ENCODE measurements at places on chromosomes 4 and X. TPM values are rescaled to one million over a fixed set of nuclear protein-coding genes. Genes with fewer than 3 reads are reported as not detected.

C4orf17 gene
- total RNA-seq = not detected

DNA sequence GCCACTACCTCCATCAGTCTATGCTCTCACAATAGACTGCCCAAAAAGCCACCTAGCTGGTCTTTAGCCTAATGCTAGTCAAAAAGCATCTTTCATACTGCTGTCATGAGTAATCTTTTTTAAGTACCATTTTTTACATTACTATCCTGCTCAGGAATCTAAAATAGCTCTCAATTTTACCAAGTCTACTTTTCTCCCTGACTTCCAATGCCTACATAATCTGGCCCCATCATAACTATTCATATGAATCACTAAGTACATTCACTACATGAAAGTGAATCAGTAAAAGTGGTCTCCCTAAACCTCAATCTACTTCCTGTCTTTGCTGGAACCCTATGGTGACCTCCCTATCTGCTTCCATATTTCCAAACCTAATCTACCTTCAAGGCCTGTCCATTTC, 105.9 kb downstream of the THOC2 start:
- DNase-seq = no peak

- DNase-seq = no peak
Measured at GRCh38 chr4:26731351-26732035, 129.1 kb upstream of the STIM2 start.

DNA sequence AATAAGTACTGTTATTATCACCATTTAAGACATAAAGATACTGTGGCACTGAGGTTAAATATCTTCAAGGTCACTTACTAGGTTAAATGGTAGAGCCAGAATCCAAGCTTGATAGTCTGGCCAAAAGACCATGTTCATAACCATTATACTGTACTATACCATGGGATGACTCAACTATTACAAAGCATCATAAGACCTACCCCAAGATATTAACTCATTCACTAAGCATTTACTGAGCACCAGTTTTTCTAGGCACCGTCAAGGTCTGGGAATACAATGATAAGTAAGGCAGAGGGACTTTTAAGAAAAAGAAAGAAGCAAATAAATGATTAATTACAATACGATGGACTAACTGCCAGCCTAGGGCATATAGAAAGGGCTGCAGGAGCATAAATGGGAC, 95.5 kb upstream of the KCTD8 start:
- DNase-seq = no peak

GRCh38 chr4:140046016-140046415, 108.0 kb downstream of the MAML3 start:
- no peak for DNase-seq

GRCh38 chr4:150012851-150013360, 65.3 kb upstream of the DCLK2 start:
- DNase-seq = no peak

ANKRD50 gene
- 11.7 TPM for total RNA-seq

DNA sequence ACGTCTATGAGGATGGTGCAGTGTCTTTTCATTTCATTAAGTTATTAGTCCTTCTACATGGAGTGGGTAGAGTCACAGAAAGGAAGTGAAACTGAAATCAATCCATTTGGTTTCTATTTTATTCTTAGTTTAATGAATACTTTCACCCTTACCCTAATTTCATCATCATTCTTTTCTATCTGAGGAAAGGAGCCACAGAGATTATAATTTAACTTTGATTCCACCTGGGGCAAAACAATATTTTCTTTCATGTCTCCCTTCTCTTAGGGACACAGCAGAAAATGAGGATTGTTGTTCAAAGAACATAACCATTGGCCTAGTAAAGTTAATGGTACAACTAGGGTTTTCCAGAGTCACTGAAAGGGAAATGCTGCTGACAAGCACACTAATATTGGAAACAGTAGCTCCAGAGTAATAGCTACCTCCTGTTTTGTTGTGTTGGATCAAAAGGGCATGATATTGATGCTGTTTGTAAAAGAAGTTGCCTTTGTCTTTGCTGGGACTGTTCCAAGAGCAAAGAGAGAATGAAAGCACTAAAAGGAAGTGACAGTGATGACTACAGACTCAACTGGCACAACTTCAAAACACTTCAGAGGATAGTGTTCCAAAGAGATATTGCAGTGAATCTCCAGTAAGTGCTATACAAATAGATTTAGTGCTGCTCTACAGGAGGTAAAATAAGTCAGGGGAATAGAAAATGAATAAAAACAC, 247.1 kb upstream of the PITX2 start:
- DNase-seq = no peak

GAGE12E gene
- total RNA-seq = not detected

- no peak for DNase-seq
Measured at GRCh38 chr4:23033796-23034195, 341.1 kb downstream of the GBA3 start.

DNA sequence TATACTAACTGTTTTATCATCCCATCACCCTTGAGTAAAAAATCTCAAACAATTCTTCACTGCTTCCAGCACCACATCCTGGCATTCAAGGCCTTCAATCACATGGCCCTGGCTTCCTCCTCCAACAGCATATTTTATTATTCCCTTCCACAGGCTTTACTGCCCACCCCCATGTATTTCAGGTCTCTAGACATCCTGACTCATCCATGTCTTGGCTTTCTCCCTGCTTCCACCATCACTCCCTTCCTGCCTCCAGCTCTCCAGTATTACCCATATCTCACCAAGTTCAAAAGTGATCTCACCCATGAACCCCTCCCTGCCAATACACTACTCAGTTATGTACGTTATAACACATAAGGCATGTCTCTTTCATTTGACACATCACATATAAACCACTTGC, 34.7 kb upstream of the PLAC1 start:
- no peak for DNase-seq

PABPC4L gene
- 1.3 TPM for total RNA-seq
